Right ventricle myocardium superior (tissue), 1 donor: ENCODE measurements at places on chromosomes 3 and 15. TPM values are rescaled to one million over a fixed set of nuclear protein-coding genes. Genes with fewer than 3 reads are reported as not detected.

NRROS gene
- 2.4 TPM for total RNA-seq

APEH gene
- 103 TPM for total RNA-seq

SERINC4 gene
- total RNA-seq, result 0.19 TPM

NECTIN3 gene
- 9.5 TPM for total RNA-seq

CFAP100 gene
- total RNA-seq, result not detected

FSIP1 gene
- 0.91 TPM for total RNA-seq

SNX4 gene
- total RNA-seq, result 17.4 TPM

ANKRD63 gene
- total RNA-seq, result 0.65 TPM

SAMMSON gene
- total RNA-seq, result not detected

VIPR1 gene
- total RNA-seq, result 3.4 TPM

SLC22A13 gene
- not detected for total RNA-seq

CCR1 gene
- 2.7 TPM for total RNA-seq

AADACL2 gene
- not detected for total RNA-seq
